ENCODE measurements at places on chromosomes 16 and 17.

DNA sequence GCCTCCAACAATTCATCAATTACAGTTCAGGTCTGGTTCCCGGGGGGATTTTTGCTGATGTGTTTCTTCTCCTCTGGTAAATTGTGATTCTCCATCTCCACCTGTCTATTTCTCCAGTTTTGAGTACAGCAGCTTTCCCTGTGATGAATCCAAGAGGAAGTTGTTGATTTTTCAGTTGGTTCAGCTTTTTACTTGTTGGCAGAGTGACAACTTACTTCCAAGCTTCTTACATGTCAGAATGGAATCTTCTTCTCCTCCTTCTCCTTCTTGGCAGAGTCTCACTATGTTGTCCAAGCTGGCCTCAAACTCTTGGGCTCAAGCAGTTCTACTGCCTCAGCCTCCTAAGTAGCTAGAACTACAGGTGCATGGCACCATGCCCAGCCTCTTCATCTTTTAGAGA lies 33.4 kb upstream of the TMEM92 start:
- DNase-seq, result no peak

DNA sequence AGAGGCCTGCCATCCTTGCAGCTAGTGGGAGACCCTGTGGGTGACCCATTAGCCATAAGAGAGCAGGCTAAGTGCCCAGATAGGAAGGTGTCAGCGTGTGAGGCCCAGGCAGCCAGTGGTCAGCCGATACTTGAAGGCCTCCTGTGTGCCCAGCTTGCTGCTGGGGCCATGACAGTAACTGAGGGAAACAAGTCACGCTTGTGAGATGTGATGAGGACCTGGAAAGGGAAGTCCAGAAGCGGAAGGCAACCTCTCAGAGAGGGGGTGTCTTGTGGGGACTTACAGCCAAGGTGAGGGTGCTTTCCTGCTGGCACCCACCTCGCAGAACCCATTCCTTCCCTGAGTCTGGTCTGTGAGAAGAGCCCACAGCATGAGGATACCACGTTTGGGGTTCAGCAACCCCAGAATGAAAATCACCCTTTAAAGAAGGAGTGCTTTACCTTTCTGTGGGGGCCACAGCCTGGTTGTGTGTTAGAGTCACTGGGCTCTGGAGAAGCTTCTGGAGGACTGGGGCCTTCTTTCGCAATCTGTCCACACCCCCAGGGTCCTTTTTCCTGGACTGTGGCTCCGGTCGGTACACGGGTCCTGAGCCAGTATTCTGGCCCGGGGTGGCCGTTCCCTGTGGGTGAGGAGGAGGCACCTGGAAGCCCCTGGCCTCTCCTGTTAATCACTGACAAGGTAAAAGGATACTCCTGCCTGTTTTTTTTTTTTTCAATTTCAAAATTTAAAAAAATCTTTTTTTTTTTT lies 53.9 kb downstream of the PLCG2 start:
- DNase-seq, result no peak

DNA sequence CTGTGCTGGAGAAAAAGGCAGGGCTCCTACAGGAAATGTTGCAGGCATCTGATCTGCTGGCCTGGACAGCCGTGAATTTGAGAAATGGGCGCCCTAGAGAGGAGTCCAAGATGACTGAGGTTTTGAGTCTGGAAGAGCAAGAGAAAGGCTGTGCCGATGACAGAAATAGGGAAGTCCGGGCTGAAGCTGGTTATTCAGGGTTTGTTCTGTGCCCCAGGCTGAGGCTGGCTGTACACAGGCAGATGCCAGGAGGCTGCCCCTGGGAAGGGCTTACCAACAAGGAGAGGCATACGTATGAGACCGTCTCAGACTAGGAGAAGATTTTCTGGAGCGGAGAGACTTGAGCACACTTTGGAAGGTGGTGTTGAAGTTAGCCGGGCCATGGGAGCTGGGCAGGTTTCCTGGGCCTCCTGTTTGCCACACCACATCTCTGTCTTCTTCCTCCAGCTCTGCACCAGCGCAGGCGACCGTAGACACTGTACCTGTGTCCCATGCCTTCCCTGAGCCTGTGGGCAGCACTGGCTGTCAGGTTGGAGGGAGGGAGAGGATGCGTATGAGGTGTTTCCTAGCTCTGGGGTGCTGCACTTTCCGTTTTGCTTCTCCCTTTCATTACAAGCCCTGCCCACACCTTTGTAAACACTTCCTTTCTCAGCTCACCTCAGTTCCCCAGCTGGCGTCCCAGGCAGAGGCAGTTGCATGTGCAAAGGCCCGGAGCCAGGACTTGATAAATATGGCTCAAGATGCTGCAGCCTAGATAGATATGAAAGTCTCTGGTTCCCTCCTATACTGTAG lies 80.8 kb downstream of the SPECC1 start:
- no peak for DNase-seq

DNA sequence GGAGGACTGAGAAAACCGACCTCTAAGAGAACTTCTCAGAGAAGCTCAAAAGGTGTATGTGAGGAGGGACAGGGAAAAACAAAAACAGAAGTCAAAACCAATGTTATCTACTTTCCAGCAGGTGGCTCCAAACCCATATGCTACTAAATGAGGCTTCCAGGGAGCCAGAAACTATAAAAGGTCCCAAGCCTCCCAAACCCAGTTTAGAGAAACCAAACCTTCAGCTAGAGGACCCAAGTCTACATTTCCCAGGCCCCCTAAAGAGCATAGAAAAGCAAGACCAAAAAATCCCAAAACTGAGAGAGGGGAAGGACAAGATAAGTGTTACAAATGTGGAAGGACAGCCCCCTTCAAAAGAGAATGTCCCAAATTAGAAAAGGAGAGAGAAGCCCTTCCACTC lies 3.7 kb downstream of the HPR start:
- peak; percentile 46 for DNase-seq

DNA sequence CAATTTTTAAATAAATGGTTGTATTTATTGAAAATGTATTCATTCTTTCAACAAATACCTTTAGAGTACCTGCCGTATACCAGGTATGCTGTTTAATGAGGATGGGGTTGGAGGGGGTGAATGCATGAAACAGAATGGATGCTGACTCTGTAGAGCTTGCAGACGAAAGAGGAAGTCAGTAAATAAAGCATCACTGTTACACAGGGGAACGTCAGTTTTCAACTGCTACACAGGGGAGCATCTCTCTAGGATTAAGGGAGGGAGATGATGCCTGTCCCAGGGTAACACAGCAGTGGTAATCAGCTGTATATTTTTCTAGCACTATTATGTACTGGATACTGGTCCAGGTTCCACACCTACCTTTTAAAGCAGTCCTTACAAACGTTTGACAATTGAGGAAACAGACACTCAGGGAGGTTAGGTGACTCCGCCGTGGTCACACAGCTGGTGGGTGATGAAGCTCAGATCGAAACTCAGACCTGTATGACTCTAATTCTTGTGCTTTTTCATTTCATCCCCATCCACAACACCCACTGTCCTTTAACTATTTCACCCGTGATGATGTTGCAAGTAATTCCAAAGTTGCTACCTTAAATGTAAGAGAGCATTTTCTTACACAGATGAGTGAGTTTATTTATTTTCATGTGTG lies 452.1 kb upstream of the HSBP1 start:
- DNase-seq, result no peak

- no peak for DNase-seq
Measured at GRCh38 chr16:54355251-54355650, 68.7 kb upstream of the IRX3 start.

- DNase-seq, result no peak
Measured at GRCh38 chr17:45848868-45849535, 4.3 kb downstream of the SPPL2C start.

DNA sequence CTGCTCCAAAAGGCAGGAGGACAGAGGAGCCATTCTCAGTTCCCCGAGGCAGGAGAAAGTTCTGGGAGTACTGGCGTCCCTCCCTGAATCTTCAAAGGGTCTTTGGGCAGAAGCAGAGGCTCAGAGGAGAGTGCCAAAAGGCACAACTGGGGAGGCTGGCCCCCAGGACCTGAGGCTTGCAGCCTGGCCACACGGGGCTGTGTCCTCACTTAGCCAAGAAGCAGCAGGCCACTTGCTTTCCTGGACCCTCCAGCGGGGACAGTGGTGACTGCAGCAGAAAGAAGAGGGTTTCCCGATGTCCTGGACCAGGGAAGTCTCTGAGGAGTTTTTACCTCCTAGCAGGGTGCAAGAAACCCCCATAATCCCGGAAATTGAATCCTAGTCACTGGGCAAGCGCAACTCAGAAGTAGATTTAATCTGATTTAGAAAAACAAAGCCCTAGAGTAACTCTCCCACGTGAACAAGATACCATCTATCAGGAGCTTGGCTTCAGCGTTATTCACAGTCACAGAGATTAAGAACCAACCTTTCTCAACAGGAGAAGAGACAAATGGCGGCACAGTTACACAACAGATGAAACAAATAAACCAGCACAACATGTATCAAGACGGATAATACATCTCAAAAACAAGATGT lies 25.5 kb upstream of the BCO1 start:
- no peak for DNase-seq

GRCh38 chr16:83279251-83279650 lies 528.5 kb upstream of the HSBP1 start:
- DNase-seq, result no peak

DNA sequence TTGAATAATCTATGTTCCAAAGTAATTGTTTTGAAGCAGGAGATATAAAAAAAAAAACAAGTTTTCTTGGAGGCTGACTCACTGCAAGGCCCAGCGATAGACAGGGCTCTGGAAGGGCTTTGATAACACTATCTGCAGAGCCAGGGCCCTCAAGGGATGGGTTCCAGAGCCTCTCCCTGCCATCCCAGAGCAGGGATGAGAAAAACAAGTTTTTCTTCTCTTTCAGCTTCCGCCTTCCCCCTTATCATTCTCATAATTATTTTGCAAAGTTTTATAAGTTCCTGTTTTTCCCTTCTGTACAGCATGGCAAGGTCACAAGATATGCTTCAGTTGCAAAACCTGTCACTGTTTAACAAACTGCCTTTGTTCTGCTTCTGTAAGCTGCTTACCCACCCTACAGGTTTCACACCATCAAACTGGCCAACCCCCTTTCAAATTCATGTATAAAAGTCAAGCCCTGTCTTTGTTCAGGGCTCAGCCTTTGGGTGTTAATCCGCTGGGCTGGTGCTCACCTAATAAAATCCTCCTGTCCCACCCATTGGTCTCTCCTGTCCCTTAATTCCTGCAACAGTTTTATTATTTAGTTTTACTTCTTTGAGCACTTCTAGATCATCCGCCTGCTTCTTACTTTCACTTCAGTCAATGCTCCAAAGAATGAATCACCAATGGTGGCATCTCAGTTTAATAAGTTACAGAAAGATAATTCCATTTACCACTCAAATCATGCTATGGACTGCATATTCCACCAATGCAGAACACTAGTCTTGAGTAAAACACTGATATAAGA lies 5.6 kb upstream of the THUMPD1 start:
- DNase-seq, result no peak

DNA sequence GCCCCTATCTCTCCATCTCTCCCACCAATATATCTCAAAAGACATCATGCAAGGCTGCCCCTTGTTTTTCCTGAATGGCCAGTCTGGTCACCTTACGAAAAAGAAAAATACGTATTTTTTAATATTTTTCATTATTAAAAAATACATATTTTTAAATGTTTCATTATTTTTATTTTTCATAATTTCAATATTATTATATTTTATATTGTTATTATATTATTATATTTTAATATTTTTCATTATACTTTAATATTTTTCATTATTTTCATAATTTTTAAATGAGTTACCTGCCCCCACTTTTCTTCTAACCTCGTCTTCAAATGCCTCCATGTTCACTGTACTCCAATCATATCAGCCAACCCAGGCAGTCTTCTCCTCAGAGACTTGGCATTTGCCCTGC lies 116.0 kb upstream of the ERCC4 start:
- no peak for DNase-seq

DNA sequence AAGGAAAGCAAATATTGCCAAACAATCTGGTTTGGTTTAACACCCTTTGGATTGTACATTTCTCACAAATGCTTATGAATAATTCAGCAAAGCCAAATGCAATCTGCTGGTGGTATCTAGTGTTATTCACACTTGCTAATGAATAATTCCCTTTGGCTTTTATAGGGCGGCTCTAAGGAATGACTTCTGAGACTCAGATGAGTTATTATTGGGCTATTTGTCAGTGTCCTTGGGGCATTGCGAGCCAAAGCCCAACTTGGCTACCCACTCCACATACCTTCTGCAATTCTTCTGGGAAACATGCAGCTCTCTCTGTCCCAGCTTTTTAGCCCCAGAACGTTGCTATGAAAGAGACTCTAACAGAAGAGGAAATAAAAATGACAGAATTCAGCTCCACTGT lies 41.1 kb downstream of the FTO start:
- DNase-seq, result no peak

DNA sequence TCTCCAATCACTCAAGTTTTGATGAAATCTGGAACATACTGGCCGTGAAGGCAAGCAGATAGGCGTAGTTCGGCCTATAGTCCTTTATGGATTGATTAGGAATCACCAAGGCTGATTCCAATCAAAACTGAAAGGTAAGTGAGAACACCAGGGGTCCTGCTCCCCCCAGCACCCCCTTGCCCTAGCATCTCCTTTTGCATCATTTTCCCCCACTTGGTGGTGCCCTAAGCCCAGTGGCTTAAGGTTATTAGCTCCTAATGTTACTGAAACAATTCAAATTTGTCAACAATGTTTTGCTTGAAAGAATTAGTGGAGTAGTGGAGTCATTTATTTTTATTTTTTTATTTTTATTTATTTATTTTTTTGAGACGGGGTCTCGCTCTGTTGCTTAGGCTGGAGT lies 4.9 kb downstream of the SLFN14 start:
- no peak for DNase-seq

DNA sequence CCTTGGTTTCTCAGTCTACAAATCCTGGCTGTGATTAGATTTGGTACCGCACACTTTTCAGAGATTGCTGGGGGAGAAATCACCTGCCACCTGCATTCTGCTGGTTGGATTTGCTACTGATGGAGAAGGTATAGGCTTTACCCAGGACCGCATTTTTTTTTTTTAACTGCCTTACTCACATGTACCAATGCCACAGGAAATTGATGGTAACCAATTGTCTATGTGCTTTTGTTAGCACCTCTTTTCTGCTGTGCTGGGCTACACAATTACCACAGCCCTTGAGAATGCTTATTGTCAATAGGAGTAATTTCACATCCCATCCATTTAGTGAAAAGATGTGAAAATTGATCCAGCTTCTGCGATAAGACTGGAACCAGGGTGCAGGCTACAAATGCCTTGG lies 74.4 kb upstream of the TANC2 start:
- no peak for DNase-seq

DNA sequence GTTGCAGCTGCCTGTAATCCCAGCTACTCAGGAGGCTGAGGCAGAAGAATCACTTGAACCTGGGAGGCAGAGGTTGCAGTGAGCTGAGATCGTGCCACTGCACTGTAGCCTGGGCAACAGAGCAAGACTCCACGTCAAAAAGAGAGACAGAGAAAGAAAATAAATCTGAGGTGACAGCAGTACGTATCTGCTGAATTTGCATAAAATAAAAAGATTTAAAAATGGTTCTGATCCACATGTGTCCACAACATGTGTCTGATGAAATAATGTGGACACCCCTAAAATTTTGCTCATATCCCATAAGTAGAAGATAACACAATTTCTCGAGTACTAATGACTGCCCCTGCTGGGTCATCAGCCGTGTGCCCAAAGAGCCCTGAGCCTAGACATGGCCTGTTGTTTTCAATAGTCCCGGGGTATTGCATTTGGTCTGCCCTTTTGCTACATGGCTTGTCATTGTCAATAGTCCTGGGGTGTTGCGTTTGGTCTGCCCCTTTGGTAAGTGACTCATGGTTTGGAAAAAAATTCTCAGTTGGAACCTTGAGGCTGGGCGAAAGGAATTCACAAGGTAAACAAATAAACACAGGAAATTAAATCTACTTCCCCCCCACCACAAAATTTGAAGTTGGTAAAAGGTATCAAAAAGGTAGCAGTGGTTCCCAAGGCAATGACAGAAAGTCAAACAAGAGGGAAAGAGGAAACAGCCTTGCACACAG lies 434.6 kb upstream of the MAF start:
- DNase-seq, result no peak
